ENCODE measurements at places on chromosomes 4 and X.

DNA sequence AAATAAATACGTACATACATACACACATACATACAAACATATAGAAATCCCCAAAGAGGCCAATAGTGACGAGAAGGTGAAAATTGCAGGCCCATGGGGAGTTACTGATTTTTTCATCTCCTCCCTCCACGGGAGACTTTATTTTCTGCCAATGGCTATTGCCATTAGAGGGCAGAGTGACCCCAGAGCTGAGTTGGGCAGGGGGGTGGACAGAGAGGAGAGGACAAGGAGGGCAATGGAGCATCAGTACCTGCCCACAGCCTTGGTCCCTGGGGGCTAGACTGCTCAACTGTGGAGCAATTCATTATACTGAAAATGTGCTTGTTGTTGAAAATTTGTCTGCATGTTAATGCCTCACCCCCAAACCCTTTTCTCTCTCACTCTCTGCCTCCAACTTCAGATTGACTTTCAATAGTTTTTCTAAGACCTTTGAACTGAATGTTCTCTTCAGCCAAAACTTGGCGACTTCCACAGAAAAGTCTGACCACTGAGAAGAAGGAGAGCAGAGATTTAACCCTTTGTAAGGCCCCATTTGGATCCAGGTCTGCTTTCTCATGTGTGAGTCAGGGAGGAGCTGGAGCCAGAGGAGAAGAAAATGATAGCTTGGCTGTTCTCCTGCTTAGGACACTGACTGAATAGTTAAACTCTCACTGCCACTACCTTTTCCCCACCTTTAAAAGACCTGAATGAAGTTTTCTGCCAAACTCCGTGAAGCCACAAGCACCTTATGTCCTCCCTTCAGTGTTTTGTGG is 180.7 kb downstream of the AR start:
- no peak for DNase-seq

GRCh38 chr4:166092797-166093290 is 219.8 kb downstream of the TLL1 start:
- no peak for DNase-seq

DNA sequence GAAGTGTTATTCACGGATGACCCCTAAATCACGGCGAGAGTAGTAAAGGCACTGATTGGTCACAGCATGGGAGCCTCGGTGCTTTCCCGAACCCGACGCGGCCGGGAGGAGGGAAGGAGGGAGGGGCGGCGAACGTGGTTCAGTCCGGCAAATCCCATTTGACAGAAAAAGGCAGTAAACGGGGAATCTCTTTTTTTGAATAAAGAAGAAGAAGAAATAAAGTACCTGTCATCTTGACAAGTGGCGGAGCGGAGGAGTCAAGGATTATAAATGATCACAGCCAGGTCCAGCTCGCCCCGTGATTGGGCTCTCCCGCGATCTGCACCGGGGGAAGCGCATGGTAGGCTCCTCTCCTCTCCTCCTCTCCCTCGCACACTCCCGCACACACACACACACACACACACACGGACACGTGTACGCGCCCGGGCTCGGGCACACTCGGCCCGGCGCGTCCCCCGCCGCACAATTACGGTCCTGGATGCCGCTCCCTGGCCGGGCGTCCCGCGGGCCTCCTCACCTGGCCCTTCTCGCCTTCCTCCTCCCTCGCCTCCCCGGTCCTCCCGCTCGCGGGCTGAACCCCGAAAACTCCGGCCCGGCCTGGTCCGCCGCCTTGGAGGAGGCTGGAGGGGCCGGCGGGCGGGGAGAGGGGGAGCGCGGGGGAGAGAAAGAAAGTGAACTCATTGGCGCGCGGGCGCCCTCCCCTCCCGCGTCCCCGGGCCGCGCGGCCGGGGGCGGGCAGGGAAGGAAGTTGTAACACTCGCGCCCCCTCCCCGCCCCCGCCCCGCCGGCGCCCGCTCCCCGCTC is 99.2 kb upstream of the TENM3 start:
- no peak for DNase-seq

DNA sequence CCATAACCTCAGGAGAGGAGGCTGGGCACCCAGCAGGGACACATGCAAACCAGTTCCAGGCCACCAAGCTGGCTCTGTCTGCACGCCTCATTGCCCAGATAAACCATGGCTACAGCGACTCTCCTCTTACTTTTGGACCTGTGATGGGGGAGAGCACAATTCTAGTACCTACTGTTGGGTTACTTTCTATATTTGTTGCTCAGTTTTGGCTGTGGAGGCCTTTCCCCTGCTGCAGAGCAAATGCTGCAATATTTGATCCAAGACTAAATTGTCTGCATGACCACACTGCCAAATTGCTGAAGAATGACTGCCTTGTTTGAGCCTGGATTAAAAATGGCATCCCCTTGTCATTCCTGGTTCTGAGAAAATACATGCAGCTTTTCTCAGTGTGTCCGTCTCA is 253.5 kb downstream of the ARHGAP10 start:
- no peak for DNase-seq

DNA sequence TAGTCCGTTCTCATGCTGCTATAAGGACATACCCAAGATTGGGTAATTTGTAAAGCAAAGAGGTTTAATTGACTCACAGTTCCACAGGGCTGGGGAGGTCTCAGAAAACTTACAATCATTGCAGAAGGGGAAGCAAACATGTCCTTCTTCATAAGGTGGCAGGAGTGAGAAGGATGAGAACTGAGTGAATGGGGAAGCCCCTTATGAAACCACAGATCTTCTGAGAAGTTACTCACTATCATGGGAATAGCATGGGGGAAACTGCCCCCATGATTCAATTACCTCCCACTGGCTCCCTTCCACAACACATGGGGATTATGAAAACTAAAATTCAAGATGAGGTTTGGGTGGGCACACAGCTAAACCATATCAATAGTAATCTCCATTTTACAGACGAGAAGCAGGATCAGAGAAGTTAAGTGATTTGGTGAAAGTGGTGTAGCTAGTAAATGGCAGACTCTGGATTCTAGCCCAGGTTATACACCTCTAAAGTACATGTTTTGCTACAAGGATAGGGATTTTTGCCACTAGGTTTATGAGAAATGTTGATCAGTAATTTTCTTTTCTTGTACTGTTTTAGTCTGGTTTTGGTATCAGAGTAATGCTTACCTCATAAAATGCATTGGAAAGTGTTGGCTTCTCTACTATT is 47.3 kb upstream of the C1GALT1C1 start:
- no peak for DNase-seq

DNA sequence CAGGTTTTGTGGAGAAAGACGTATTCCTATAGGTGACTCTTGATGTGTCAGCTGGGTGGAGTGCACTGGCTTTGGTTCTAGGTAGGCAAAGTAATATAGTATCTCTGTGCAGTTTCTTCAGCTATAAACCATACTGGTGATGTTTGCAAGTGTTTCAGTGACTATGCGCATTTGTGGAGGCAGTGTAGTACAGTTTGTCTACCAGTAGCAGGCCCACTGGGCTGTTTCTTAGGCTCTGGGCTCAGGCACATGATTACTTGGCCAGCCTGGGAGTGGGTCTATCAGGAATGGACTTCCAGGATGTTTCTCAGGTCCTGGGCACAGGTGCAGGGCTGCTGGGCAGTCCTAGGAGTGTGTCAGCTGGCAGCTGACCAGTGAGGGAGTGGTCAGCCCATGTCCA is 51.9 kb upstream of the INTU start:
- no peak for DNase-seq

DNA sequence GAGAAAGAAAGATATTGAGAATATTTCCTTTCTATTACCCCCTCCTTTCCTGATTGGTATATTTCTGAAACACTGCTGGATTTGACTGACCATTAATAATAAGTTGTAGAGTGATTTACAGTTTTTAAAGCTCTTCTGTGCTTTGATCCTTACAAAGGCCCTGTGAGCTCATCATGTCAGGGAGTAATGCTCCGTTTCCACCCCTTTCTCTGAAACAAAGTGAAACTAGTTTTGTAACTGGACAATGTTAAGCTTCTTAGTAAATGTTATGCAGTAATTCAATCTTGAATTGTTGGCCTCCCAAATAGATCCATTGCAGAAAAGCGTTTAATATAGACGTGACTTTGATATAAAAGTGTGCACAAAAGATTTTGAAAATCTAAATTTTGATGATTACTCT is 190.1 kb upstream of the GNPDA2 start:
- no peak for DNase-seq
